ENCODE measurements at places on chromosomes 11 and 22. TPM values are rescaled to one million over a fixed set of nuclear protein-coding genes. Genes with fewer than 3 reads are reported as not detected.

GRCh38 chr11:59053387-59053786, 32.7 kb upstream of the GLYATL1B start:
- peak; percentile 90 for DNase-seq

- no peak for DNase-seq
These were observed 1.5 kb downstream of the MIEF1 start for GRCh38 chr22:39503630-39504029.

DNA sequence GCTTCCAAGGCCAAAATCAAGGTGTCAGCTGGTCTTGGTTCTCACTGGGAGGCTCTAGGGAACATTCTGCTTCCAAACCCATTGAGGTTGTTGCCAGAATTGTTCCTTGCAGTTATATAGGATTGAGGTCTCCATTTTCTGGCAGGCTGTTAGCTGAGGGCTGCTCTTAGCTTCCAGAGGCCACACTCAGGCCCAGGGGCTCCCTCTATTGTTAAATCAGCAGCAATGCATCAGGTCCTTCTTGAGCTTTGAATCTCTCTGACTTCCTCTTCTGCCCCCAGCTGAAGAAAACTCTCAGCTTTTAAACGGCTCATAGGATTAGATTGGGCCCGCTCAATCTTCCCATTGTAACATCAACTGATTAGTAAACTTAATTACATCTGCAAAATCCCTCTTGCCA, 39.3 kb upstream of the BSX start:
- peak; percentile 72 for DNase-seq

GRCh38 chr11:76835928-76836612, 24.6 kb upstream of the ACER3 start:
- no peak for DNase-seq

- no peak for DNase-seq
These were observed 34.5 kb downstream of the CPT1A start for GRCh38 chr11:68806931-68807844.

- DNase-seq = peak; percentile 67
These were observed 122.3 kb upstream of the SNX19 start for GRCh38 chr11:131038597-131038996.

DNA sequence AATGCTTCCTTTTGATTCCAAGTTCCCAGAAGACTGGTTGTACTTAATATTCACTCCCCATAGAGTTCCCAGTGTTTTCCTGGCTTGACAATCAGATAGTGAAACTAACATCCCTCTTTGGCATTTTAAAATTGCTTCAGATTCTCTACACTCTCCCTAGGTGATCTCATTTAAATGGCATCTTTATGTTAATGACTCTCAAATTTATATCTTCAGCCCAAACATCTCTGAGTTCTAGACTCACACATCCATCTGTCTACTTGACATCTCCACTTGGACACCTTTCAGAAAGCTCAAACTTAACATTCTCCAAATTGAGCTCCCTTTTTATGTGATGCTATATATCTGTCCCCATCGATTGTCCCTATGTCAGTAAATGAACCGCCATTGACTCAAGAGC, 232.0 kb downstream of the NTM start:
- DNase-seq = no peak

DNA sequence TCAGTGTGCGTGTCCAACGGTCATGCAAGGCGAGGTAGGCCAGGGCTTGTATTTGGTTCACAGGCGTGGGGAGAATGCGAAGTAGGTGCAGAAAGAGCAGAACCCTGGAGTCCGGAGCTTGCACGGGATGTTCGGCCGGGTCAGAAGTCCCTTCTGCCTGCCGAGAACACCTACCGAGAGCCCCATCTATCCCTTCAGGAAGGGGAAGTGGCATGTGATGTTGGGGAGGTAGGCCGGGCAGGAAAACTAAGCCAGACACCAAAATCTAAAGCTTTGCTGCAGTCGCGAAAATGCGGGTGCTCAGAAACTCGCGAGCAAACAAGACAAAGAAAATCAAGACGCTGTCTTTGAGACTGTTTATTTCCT, 435 bp upstream of the TAF6L start:
- peak; percentile 78 for DNase-seq

DNA sequence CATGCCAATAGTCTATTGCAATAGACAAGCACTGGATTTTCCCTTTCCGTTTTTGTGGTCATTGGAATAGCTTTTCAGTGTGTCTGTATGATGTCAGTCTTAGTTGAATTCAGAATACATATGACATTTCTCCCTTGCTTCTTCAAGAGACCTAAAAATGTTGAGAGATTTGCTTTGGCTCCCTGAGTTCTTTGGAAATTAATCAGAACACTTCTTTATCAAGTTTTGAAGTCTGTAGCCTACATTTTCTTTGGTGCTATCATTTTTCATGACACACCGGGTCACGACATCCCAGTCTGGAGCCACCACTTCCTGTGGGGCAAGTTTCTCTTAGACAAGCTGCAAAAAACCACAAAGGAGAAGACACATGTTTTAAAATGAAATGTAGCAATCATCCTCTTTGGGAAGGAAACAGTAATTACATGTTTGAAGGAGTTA, 847.1 kb downstream of the OPCML start:
- no peak for DNase-seq

DNA sequence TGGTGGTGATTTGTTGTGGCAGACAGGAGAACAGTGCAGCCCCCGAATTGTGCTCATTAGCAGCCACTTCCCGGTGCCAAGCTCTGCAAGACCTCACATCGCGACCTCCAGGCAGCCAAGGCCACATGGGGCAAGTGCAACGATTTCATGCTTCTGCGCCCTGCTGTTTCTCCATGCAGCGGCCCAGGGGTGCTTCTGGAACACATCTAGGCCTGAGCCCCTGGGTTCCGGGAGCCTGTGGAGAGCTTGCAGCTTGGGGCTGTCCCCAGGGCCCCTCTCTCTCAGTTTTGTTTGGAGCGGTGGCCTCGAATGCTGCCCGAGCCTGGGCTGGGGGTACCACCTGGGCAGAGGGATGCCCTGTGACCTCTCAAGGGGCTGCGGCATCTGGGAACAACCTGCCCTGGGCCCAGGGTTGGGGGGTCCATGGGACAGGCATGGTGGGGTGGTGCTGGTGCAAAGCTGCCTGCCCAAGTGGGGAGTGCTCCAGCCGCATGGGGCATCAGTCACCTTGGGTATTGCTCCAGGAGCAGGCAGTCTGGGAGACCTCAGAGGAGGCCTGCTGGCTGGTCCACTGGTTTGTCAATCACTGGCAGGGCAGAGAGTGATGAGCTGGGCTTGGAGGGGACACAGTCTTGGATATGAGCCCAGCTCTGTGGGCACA, 51.9 kb downstream of the TPCN2 start:
- no peak for DNase-seq

DNA sequence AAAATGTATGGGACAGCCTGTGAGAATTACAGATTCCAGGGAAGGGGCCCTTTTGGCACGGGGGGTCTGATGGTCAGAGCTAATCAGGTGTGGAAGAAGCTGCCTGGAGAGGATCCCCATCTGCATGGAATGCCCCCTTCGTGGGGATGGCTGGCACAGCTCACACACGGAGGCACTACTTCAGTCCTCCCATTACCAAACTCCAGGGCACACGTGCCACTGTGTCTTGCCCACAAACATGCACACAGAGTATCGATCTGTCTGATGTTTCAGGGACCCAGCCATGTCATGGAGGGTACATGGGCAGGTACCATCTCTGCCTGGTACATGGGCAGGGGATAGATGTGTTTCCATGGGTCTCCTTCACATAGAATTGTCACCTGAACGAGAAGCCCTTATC, 14.7 kb downstream of the KCNQ1OT1 start:
- DNase-seq = no peak

DNA sequence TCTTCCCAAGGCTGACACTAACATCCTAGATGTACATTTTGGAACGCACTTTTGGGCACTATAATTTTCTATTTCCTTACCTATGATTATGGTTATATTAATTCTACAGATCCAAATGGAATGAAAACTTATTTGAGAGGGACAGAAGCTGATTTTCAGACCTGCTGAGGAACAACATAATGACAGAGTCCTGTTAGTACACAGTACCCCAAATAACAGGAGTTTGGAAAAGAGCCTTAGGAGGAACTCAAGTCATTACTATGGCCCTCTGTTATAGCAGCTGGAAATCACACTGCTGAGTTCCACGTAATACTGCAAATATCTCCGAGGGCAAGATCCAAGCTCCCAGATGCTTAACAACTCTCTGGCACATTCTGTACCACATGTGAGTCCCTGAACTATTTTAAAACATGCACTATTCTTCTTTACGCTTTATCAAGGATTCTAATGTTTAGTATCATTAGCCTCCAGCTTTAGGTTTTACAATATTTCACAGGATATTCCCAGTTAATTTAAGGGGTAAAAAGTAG, 1027.7 kb upstream of the CCDC90B start:
- no peak for DNase-seq

- DNase-seq = no peak
These were observed 5.4 kb downstream of the TRABD start for GRCh38 chr22:50190941-50191741.

DNA sequence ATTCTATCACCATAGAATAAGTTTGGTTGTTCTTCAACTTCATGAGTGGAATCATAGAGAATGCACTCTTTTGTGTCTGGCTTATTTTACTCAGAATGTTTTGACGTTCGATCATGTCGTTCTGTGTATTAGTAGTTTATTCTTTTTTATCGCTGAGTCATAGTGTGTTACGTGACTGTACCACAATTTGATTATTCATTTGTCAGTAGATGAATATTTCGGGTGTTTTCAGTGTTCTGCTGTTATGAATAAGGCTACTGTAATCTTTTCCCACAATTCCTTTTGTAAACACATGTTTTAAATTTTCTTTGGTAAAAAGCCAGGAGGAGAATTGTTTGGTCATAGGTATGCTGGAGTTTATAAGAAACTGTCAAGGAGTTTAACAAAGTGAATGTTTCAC, 279.9 kb upstream of the B3GAT1 start:
- no peak for DNase-seq

- DNase-seq = no peak
These were observed 101.4 kb downstream of the C11orf58 start for GRCh38 chr11:16839821-16840220.

GRCh38 chr22:30287648-30288418, 1.5 kb downstream of the CASTOR1 start:
- DNase-seq = peak; percentile 96

DNA sequence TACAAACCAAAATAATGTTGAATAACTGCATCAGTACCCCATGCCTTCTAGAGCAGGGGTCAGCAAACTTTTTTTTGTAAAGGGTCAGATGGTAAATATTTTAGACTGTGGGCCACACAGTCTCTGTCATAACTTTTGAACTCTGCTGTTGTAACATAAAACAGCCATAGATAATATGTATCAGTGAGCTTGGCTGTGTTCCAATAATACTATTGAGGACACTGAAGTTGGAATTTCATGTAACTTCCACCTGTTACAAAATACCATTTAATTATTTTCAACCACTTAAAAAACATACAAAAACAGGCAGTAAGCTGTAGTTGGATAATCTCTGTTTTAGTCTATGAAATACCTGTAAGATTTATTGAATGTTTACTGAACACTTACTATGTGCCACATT, 55.2 kb downstream of the PICALM start:
- DNase-seq = no peak

- no peak for DNase-seq
These were observed 17.6 kb downstream of the DGAT2 start for GRCh38 chr11:75786101-75786736.

DNA sequence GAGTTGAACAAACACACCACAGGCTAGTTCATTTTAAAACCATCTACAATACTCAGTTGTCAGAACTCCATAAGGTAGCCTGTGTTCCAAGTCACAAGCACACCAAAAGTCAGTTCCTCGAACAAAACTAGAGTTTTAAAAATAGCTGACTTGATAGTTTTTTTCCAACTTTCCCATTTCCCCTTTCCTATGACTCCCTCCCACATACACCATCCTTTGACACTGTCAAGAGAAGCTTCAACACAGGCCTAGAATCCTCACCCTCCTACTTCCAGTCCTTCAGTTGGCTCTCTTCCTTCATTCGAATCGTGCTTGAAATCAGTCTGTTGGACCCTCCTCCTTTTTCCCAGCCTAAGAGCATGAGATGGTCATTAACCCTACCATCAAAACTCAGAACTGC, 105.7 kb upstream of the AKIP1 start:
- no peak for DNase-seq

DNA sequence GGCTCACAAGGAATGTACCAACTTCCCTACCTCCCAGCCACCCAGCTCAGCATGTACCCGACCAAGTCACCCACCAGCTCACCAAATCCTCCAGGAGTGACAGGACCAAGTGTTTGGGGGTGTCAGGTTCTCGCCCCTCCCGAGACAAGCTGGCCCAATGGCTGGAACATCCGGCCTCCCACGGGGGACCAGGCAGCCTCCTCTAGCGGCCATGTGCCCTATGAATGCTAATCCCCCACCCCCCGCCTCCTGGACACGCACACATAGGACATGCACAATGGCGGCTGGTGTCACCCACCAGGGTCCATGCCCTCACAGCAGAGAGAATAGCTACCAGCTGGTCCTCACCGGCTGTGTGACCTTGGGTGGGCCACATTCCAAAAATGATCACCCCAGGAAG, 151.0 kb downstream of the MN1 start:
- DNase-seq = no peak

GRCh38 chr11:131685206-131685605, 314.8 kb downstream of the NTM start:
- peak; percentile 41 for DNase-seq

- DNase-seq = no peak
These were observed 75.9 kb downstream of the FAM83F start for GRCh38 chr22:40070701-40071100.

- no peak for DNase-seq
These were observed 3.4 kb upstream of the INCENP start for GRCh38 chr11:62120431-62120830.

GRCh38 chr11:113162592-113162962, 151.8 kb upstream of the TTC12 start:
- no peak for DNase-seq

DNA sequence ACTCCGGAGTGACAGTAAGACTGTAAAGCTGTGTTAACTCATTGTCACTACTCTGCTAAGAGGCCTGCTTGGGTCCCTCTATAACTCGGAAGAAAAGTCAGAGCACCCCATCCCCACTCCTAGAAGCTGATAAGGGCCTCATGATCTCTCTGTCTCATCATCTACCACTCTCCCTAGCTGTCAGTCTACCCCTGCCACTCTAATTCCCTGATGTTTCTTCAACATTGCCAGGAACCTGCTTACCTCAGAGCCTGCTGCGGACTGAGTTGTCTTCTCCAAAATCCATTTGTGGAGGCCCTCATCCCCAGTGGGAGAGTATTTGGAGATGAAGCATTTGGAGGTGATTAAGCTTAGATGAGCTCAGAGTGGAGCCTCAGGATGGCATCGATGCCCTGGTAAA, 1092.2 kb downstream of the TBC1D22A start:
- DNase-seq = no peak

GRCh38 chr22:45686004-45686403, 14.4 kb downstream of the ATXN10 start:
- no peak for DNase-seq

Gene OR51E2
- not detected for total RNA-seq

Gene PIH1D2
- total RNA-seq = 2.0 TPM

Gene GAL3ST3
- total RNA-seq = 12.2 TPM

Gene OR52A5
- total RNA-seq = 0.05 TPM

Gene SLN
- total RNA-seq = not detected

Gene SCGB1A1
- total RNA-seq = not detected

Gene SLC5A4
- total RNA-seq = not detected

Gene IRAG1
- total RNA-seq = 4.2 TPM

Gene GLYAT
- total RNA-seq = not detected

Gene FXYD2
- 1.8 TPM for total RNA-seq

Gene APOC3
- not detected for total RNA-seq

Gene AIFM3
- total RNA-seq = 2.7 TPM

Gene CHADL
- 1.3 TPM for total RNA-seq

Gene TSPAN18
- 28.7 TPM for total RNA-seq

Gene CCDC87
- 0.77 TPM for total RNA-seq

Gene ADM
- 22.9 TPM for total RNA-seq

Data from endodermal cell (in vitro differentiated cells).